ENCODE measurements at places on chromosomes 6 and 20. TPM values are rescaled to one million over a fixed set of nuclear protein-coding genes. Genes with fewer than 3 reads are reported as not detected.

The TCF15 gene
- polyA plus RNA-seq: 1.9 TPM

The HLA-DQB1 gene
- polyA plus RNA-seq: 13.7 TPM

The HCRTR2 gene
- polyA plus RNA-seq: 0.34 TPM

The ZKSCAN8 gene
- 48.2 TPM for polyA plus RNA-seq

The SLC12A5 gene
- polyA plus RNA-seq: 3.0 TPM

The AGER gene
- polyA plus RNA-seq: 27.0 TPM

The MRPS18A gene
- polyA plus RNA-seq: 47.2 TPM

The CENPW gene
- polyA plus RNA-seq: 28.2 TPM

The GLP1R gene
- 0.93 TPM for polyA plus RNA-seq

The CST1 gene
- not detected for polyA plus RNA-seq

The ENPP4 gene
- polyA plus RNA-seq: 15.9 TPM

The SIRPB2 gene
- 1.1 TPM for polyA plus RNA-seq

The BTNL2 gene
- 3.4 TPM for polyA plus RNA-seq

The LRRC73 gene
- 1.4 TPM for polyA plus RNA-seq

Measured in renal pelvis (tissue), 12 donors.